NCI-H1092 treated with DMSO at 0.1 percent for 48 hours (cell line): ENCODE measurements at places on chromosomes 6 and 20.
A peak's percentile ranks its signal among the peaks of the same experiment; 100 is the strongest.

DNA sequence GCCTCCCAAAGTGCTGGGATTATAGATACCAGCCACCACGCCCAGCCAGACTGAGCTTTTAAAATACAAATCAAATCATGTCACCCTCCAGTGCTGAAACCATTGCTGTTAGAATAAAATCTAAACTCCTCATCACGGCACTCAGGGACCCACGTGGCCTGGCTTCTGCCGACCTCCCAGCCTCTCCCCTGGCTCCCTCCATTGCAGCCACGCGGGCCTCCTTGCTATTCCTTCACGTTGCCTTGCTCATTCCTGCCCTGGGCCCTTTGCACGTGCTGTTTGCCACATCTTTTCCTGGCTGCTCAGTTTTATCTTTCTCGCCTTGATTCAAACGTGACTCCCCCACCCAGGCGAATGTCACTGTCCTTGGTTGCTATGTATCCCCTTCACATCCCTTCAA, 244.6 kb downstream of the PREX1 start:
- DNase-seq, result no peak

DNA sequence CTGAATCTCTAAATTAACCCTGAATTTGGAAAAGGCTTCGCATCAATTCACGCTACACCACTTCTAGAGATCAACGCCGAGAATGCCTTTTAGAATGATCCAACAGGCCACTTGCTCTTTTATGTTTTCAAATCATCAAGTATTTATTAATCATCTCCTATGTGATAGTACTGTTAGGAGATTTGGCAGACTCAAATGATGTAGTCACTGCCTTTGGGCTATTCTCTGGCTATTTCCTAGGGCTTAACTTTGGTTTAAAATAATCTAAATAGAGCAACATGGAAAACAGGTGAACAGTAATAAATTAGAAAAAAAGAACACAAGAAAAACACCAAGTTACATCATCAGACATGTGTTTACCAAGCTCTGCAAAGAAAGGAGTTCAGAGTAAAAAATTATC, 140.3 kb downstream of the TENT5A start:
- DNase-seq, result no peak

DNA sequence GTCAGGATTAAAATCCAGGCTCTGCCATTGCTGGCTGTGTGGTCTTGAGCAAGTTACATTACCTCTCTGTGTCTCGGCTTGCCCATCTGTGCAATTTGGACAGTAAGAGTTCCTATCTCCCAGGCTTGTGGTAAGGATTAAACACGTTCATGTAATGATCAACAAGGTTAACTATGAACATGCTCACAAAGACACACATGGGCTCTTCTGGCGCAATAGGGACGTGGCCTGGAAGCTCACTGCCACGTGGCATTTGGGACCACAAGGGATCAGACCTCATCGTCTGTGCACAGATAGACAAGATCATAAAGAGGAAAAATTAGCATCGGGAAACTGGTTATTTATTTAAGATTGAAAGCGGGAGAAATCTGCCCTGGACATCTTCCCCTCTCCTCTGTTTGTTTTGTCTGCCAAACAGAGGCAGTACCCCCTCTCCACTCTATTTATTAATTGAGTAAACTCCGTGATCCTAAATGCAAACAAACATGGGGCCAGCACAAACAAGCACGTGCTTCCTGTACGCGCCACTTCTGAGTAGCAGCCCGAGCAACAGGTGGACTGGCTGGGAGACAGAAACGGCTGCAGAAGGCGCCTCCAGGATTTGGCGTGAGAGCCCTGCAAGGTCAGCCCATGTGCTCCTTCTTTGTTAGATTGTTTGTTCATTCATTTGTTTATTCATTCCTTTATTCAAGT, 95.0 kb downstream of the CDH26 start:
- peak; percentile 84 for DNase-seq

DNA sequence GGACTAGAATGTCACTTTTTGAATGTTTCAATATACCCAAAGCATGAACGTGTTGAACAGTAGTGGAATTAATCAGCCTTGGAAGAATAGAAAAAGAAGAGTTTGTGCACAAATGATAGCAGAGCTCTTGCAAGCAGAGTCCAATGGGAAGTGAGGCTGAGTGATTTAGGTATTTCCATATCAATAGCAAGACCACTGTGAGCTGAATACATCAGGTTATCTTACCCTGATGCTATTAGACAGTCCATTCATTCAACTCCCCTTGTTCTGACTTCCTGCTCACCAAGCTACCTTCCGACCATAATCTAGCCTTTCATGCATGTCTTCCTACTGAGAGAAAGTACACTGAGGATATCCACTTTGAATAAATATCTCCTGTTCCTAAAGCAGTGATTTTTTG, 349.2 kb upstream of the RNF217 start:
- no peak for DNase-seq

DNA sequence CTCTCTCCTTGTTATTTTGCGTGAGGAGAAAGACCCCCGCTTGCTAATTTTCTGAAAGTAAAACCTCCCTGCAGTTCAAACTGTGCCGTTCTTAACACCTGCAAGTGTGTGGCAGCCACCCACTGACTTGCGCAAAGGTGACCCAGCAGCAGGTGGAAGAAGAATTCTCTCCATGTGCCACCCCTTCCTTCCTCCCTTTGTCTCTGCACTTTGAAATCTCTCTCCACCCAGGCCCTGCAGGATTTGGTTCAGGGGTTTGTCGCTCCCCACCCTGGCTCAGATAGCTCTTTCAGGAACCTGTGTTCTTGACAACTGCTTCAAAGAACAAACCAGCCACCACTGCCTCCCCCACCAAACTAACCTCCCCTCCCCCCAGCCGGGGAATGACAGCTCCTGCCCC, 41.4 kb downstream of the ZNF831 start:
- no peak for DNase-seq

DNA sequence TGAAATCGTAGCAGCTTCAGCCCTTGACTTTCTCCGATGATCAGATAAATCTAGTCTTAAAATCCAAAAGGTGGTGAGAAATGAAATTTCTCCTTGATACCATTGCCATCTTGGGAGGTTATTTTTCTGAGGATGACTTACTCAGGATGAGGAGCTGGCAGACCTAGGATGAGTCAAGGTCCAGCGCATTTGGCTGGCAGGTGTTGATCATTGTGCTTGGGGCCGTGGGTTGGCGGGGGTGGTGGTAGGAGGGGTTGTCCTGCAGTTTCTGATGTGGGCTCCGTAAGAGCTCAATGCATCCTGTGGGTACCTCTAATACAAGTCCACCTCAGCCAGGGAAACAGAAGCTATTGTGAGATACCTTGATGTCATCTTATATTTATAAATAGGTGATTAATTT, 148.3 kb upstream of the SCGN start:
- DNase-seq, result no peak

DNA sequence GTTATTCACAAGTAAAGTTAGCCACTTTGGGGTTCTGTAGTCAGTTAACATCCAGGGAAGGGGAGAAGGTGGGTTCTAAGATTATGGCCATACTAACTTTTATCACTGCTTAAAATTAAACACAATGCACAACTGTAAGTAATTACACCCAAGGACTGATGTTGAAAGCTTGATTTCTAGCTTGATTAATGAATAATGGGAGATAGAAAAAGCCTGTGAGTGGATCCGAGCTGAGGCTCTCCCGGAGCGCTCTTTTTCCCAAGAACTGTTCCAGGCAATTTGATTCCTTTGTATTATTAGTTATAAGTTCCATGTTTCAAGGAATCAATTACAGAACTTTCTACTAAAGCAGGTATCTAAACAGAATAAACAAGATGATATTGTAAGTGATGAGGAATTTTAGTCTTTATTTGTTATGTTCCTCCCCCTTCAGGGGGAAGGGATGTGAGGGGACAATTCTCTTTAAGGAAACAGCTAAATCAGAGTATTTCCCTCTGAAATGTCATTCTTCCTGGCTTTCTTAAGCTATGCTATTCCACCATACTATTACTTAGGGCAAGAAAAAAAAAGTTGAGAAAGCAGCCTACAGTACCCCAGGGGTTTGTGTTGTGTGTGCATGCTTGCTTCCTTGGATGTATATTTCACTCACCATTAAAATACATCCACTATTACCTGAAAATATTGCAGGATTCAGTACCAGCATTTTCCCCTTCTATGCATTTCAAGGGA, 3.8 kb downstream of the TSHZ2 start:
- DNase-seq, result no peak
